ENCODE measurements at places on chromosomes 6 and 20. TPM values are rescaled to one million over a fixed set of nuclear protein-coding genes. Genes with fewer than 3 reads are reported as not detected.

- H3K4me3 ChIP-seq: no peak overlapping the region
- H3K4me1 ChIP-seq: peaks cover 10% of the 10 kb centered on the region
- no peak for DNase-seq
These were observed 931.4 kb downstream of the QKI start for GRCh38 chr6:164345806-164346496.

GRCh38 chr6:7439228-7439627, 49.6 kb downstream of the RIOK1 start:
- no peaks in the 10 kb centered on the region for H3K4me1 ChIP-seq
- H3K4me3 ChIP-seq: no peak overlapping the region
- no peaks in the 10 kb centered on the region for H3K27me3 ChIP-seq
- no peak for DNase-seq
- no peaks in the 10 kb centered on the region for H3K36me3 ChIP-seq

DNA sequence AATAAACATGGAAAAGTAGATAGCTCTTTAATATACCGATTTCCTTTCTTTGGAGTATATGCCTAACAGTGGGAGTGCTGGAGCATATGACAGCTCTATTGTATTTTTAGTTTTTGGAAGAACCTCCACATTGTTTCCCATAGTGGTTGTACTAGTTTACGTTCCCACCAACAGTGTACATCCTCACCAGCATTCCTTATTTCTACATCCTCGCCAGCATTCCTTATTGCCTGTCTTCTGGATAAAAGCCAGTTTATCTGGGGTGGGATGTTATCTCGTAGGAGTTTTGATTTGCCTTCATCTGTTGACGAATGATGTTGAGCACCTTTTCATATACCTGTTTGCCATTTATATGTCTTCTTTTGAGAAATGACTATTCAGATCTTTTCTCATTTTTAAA, 2.6 kb downstream of the MICA start:
- no peak overlapping the region for H3K27ac ChIP-seq
- no peak for DNase-seq
- peaks cover 5% of the 10 kb centered on the region for H3K4me1 ChIP-seq
- H3K4me3 ChIP-seq: no peak overlapping the region
- peaks cover 4% of the 10 kb centered on the region for H3K27me3 ChIP-seq

Gene ANKRD66
- total RNA-seq: not detected
